Peyer's patch (tissue), 4 donors: ENCODE measurements at places on chromosomes 5 and 9. TPM values are rescaled to one million over a fixed set of nuclear protein-coding genes. Genes with fewer than 3 reads are reported as not detected.

Gene PLCXD3
- 1.2 TPM for total RNA-seq

Gene IFNA7
- total RNA-seq = not detected

Gene SLF1
- 27.9 TPM for total RNA-seq

Gene TMEM8B
- total RNA-seq = 8.4 TPM

Gene CD180
- total RNA-seq = 5.0 TPM

Gene SLC6A7
- 12.3 TPM for total RNA-seq

Gene S1PR3
- total RNA-seq = 5.0 TPM

Gene CCDC192
- not detected for total RNA-seq

Gene ATP10B
- 106 TPM for total RNA-seq

Gene FRRS1L
- 3.8 TPM for total RNA-seq

Gene DMRTA1
- 0.94 TPM for total RNA-seq

Gene IL4
- not detected for total RNA-seq

Gene IGFBPL1
- total RNA-seq = 1.4 TPM

Gene AFF4
- total RNA-seq = 47.6 TPM

Gene CRHBP
- 3.9 TPM for total RNA-seq

Gene PLPPR1
- 0.54 TPM for total RNA-seq

Gene PLEKHG4B
- 0.18 TPM for total RNA-seq
